ENCODE measurements at places on chromosomes 2 and 18.

DNA sequence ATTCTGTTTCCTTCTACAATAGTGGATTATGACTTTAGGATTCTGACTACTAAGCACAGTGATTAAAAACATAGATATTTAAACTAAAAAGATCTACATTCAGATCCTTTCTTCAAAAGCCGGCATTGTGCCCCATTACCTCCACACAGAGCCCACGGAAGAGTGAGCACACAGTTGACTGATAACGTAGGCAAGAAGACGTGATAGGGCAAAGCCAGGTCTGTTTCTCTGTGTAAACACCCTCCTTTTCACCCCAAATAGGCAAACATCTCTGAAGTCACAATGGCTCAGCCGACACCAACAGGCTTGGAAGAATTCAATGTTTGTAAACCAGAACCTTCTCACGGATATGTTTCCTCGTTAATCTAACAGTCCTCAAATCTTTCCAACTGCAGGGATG is 302.9 kb downstream of the CMPK2 start:
- DNase-seq, result no peak

GRCh38 chr2:238202326-238203093 is 985 bp downstream of the ILKAP start:
- no peak for DNase-seq

DNA sequence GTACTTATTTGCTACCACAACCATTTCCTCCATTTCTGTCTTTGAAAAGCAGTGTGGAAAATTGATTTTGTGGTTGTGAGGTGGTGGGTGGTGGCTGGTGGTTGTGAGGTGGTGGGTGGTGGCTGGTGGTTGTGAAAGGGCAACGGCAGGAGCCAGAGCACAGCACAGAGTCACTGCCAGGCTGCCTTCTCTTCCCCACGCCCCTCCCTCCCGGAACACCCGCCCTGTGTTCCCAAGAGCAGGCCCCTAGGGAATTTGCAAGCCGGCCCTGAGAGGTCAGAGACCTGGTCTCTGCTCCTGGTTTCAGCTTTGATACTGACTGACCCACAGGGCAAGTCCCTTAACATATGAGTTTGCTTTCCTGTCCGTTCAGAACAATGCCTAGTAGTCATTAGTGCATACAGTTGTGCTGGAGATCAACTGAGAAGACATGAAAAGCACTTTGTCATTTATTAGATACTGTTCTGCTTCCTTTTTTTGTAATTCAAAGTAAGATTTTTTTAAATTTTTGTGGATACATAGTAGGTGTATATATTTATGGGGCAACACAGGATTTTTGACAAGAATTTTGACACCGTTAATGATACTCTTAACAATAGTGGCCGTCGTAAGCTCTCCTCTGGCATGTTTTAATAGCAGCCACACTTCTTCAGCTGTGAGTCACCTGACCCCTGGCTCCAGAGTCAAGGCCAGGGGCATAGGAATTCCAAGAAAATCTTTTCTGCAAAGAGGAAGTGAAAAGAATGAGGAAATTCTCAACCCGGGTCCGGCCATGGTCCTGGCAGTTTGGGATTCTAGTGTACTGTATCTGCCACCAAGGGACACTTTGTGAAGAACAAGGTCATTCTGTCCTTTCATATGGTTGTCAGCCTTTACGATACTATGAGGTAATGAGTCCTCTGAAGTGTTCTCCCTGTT is 53.2 kb downstream of the ITGA6 start:
- DNase-seq, result no peak

- DNase-seq, result no peak
These were observed 9.4 kb upstream of the MOB1A start for GRCh38 chr2:74188018-74188601.

GRCh38 chr2:172328103-172328841 is 99.1 kb upstream of the ITGA6 start:
- no peak for DNase-seq
